ENCODE measurements at places on chromosomes 12 and 14.

- DNase-seq: no peak
Observed at GRCh38 chr12:48889679-48890078, 24.0 kb upstream of the RND1 start.

- DNase-seq: no peak
Observed at GRCh38 chr12:124677552-124678356, 110.3 kb upstream of the NCOR2 start.

DNA sequence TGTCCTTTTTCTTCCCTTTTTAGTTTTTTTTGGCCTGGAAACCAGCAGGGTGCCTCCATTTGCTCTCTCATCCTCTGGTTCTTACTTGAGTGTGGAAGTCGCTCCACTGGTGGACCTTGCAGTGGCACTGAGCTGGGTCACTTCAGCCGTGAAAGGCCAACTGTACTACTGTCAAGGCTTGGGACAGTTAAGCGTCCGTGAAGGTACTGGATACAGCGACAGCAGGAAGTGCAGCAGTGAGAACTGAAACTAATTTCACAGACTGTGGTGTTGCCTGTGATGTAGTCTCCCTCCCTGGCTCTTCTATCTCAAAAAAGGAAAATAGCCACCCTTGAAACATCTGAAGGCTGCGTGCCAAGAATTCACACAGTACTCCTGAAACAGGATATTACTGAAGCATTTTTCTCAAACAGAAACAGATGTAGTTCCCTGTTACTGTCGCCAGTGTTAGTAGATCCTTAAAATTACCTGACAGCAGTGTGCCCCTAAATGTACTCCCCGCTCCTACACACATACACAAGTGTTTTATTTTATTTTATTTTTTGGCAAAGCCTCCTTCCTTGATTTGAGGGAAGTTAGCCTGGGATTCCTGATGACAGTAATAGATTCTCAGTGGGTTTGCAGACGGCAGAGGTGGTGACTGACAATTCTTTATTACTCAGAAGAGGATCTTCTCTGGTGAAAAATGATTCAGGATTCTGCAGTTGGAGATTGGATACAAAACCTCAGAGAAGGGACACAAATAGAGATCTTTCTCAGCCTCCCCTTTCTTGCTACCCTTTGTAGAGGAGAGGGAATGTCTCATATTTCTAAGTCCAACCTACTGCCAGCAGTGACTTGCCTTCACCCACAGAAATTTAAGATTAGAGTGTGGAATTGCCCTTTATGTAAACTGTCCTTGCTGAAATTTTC, 4.4 kb downstream of the SUSD6 start:
- DNase-seq: peak; percentile 61

DNA sequence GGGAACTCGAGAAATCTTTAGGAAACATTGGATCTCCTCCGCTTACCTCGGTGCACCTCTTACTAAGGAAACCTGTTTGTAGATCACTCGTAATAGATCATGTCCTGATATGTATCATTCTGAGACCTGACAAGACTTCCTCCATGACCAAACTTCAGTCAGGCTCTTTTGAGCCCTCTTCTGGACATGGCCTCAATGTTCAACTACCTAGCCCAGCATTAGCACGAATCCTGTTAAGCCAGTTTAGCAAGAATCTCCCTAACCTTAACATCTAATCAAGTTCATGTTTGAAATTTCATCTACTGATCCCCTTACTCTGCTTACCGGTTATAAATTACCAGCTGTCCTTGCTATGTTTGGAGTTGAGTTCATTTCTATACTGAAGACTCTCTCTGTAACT, 713.9 kb upstream of the USP15 start:
- DNase-seq: peak; percentile 57

- DNase-seq: no peak
Observed at GRCh38 chr12:113910751-113911272, 55.3 kb downstream of the RBM19 start.

DNA sequence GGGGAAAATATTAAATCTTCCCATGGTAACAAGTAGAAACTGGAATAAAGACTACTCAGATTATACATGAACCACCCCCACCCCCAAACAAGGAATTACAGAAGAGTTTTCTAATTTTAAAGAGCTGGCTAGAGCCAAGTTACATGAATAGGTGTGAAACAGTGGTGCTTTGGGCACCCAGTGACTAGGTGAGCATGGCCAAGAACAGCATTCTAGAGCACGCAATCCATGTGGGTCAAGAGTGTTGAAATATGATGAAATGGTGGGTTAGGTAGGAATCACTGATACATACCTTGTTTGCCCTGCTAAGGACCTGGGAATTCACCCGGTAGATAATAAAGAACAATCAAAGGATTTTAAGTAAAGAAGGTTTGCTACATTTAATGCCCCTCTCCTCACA, 118.1 kb upstream of the SLCO1C1 start:
- DNase-seq: no peak

DNA sequence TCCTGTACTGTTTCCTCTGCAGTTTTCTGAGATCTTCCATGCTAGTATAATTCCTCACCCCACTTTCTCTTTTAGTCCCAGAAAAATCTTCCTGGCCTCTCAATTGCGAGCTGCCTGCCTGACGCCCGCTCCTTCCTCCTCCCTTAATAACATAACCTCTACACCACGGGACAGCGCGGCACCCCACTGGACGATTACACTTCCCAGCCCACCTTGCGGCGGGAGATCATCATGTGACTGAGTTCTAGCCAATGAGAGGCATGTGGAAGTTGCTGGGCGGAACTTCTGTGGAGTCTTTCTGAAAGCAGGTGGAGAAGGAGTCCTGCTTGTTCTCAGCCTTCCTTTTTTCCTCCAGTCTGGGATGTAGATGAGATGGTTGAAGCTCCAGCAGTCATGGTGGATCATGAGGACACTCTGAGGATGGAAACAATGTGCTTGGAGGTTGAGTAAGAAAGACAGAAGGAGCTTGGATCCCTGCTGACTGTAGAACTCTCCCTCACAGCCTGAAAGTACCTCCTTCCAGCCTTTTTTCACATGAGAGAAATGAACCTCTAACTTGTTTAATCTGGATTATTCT, 133.6 kb upstream of the VRK1 start:
- no peak for DNase-seq

- DNase-seq: peak; percentile 97
Observed at GRCh38 chr12:52873832-52874572, 25.2 kb upstream of the KRT78 start.

GRCh38 chr12:133130808-133131128, 341 bp downstream of the ZNF10 start:
- DNase-seq: no peak

- DNase-seq: no peak
Observed at GRCh38 chr12:87051621-87052020, 795.4 kb upstream of the MGAT4C start.

DNA sequence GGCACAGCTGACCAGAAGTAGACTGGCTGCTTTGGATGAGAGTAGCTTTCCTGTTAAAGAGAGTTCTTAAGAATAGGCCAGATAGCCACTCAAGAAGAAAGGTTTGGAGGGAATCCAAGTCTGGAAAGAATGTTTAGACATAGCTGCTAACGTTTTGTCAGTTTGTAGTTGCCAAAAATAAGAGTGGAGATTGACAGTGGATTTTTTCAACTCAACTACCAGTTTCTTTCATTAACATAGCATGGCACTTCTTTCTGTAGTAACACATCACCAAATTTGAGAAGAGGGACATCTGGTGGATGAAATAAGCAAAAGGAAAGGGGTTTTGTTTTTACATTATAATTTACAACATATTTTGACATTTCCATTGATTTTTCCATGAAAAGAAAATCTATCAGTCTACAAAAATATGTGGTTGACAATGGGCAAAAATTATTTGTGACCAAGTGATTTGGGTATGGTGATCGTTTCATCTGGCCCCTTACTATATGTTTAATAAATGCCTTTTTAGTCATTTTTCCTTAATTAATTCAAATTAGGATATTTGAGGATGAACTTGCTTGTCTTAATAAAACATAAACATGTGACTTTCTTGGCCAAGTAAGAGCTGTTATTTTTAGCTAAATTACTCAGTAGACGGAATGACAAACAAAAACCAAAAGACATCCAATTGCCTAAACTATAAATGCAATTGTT, 71.1 kb downstream of the PTPRR start:
- peak; percentile 8 for DNase-seq

GRCh38 chr14:103762541-103762940, 46.9 kb downstream of the ZFYVE21 start:
- DNase-seq: no peak

- peak; percentile 91 for DNase-seq
Observed at GRCh38 chr12:121799842-121800693, 3.7 kb upstream of the SETD1B start.

DNA sequence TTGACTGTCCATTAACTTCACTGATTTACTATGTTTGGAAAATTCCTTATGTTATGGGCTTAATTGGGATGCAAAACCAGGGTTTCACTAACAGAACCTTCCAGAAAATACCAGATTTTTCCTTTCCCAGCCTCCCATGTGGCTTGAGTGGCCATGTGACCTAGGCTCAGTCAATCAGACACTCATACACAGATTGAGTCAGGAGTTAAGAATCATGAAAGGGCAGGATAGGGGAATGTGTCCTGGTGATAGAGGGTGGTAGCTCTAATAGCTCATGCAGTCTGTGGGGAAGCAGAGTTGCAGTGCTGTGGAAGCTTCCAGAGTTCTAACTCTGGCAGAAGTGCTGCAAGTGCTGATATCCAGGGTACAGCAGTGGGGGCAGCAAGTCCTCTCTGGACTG, 134.1 kb upstream of the IFNG-AS1 start:
- no peak for DNase-seq
